ENCODE measurements at places on chromosomes 3 and 15.

GRCh38 chr3:116563351-116563750 lies 118.1 kb upstream of the LSAMP start:
- no peak for DNase-seq

- no peak for DNase-seq
These were observed 170.2 kb upstream of the IL12A start for GRCh38 chr3:159818399-159818798.

DNA sequence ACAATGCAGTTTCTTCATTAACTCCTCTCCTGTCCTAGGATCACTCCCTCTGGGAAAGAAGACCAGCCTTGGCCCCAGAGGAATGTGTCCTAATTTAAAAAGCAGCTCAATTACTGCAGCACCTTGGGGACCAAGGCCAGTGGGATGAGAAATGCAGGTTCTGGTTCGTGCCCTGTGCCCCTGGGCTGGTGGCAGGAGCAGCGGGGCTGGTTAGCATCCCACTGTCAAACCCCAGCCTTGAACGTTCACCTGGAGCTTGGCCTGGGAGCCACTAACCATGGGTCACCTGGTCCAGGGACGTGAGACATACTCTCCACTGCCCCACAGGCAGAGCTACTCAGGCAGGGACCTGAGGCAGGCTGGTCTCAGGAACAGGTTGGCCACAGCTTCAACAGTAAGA lies 8.4 kb upstream of the RTP3 start:
- no peak for DNase-seq

DNA sequence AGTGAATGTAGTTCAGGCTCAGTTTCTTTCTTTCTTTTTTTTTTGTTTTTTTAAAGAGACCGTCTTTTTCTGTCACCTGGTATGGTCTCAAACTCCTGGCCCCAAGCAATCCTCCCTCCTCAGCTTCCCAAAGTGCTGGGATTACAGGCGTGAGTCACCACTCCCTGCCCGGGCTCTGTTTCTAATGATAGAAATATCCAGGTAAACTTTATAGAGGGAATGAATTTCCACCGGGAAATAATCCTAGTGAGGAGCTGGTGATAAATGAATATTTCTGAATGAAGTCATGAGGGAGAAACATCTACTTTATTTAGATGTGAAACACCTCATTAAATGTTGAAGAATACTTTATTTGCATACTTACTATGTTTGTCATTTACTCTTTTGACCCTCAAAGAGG lies 7.2 kb downstream of the RNF13 start:
- DNase-seq, result no peak

DNA sequence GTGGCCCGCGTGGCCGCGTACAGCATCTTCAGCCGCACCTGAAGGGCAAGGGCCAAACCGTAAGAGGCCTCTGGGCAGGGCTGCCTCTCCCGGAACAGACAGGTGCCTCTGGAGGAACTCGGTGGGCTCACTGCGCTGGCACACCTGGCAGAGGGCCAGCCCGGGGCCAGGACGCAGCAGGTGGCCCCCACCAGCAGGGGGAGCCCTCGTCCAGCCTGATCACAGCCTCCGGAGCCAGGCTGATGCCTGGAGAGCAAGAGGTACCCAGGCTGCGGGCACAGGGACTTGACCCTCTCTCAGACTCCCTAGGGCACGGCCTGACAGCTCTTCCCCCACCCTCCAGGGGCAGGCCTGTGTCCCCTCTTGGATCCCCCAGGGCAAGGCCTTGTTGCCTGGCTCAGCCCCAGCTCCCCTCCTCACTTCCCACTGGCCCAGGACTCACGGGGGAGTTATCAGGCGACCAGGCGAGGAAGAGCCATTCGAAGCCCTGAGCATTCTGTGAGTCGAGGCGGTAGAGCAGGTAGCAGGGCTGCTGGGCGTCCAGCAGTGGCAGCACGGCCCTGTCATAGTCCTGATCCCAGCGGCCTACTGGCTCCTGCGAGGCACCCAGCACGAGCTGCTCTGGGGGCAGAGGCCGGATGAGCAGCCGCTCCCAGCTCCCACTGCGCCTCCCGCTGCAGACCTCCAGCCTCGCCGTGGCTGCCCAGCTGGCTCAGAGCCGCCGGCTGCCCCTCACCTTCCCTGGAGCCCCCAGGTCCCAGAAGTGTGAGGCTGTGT lies 6.2 kb upstream of the TLR9 start:
- peak; percentile 75 for DNase-seq

Measured in stimulated activated CD4-positive, alpha-beta T cell treated with anti-CD3 and anti-CD28 coated beads, Interleukin-12 subunit alpha, Interleukin-12 subunit beta, amount 100 ng/mL, for 24 hours (primary cell).